ENCODE measurements at places on chromosomes 6 and 20.

- DNase-seq: no peak
Measured at GRCh38 chr6:21769405-21769861, 175.9 kb downstream of the SOX4 start.

DNA sequence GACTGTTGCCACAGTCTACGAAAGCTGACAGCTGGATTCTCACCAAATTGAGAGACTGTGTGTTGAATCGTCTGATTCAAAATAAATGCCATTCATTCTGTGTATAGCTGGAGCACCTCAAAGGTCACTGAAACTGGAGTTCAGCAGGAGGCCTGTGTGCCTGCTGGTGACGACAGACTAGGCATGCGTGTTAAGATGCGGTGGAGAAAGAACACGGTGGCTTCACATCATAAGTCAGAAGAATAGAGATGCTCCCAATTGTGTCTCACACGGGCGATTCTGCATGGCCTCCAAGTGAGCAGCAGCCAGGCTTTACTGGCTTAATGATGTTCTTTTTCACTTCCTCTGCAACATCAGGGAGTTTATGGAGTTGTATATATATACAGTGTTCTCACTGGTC is 32.3 kb downstream of the SNHG17 start:
- no peak for DNase-seq

GRCh38 chr6:6538261-6538660 is 50.3 kb upstream of the LY86 start:
- DNase-seq: no peak

GRCh38 chr6:31416394-31417014 is 13.1 kb downstream of the MICA start:
- DNase-seq: no peak

DNA sequence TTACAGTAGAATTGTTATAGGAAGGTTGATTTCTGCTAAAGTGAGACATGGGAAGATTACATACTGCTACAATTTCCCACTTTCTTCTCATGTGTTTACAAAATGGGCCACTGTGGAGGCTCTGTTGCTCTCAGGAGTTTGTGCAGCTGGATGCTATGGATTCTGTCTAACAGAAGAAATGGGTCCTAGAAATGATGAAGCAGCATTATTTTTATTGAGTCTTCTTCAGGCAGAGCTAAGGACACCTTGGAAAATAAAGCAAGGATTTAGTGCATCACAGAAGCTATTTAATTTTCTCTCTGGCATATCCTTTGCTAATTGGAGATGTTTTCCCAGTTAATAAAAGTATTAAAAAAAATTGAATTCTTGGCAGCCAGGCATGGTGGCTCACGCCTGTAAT is 29.2 kb downstream of the CCDC170 start:
- DNase-seq: no peak

- DNase-seq: no peak
Measured at GRCh38 chr6:27441001-27441400, 31.9 kb downstream of the ZNF184 start.

DNA sequence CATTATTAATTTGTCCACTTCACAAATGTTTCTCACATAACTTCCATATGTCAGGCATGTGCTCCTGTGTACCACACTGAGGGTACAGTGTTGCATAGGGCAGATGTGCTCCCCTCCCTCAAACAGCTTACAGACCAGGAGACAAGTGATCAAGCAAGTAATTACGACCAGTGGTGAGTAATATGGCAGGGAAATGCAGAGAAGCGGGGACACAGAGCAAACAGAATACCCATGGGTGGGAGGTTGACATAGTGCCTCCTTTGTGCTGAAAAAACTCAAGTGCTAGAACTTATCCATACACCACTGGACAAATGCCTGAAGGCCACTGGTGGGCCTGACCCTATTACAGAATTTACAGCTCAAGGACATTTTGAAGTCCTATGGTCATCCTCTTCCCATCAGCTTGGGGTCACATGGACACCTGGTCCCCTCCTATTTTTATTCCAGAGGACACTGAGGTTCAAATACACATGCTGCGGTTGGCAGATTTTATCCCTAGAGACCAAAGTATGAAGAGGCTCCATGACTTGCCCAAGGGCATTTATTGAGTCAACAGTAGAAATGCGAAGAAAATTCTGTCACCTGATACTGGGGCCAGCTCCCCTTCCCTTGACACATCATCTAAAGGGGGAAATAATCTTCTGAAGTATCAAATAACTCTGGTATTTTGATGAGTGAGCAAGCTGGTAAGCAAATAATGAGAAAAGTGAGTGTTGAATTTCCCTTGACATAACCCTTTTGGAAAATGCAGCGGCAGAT is 116.6 kb downstream of the QRSL1 start:
- DNase-seq: no peak

DNA sequence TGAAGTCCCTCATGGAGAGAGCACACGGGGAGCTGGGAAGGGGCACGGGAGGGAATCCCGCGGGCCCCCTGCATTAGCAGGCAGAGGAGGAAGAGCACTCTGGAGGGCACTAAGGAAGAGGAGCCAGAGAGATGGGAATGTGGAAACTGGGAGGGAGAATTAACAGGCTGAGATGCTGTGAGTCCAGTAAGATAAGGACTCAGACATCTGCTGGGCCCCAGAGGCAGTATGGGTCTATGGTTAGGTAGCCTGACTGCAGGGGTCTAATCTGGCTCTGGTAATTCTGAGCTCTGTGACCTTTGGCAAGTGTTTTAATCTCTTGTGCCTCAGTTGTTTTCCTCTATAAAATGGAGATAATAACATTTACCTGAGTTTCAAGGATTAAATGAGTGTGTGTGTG is 15.7 kb upstream of the SRSF3 start:
- no peak for DNase-seq

- no peak for DNase-seq
Measured at GRCh38 chr6:108746836-108747575, 101.2 kb upstream of the ARMC2 start.

GRCh38 chr6:152648105-152648504 is 10.9 kb upstream of the SYNE1 start:
- DNase-seq: no peak

GRCh38 chr6:74114428-74114827 is 418.4 kb downstream of the CD109 start:
- DNase-seq: no peak

- DNase-seq: no peak
Measured at GRCh38 chr6:116074732-116075390, 14.2 kb upstream of the FRK start.

All from stimulated activated CD8-positive, alpha-beta memory T cell treated with anti-CD3 and anti-CD28 coated beads, Interleukin-2, amount 100 ng/mL, for 1 hour (primary cell).